Stimulated activated CD8-positive, alpha-beta memory T cell treated with anti-CD3 and anti-CD28 coated beads, Interleukin-7, amount 100 ng/mL, for 1 hour (primary cell): ENCODE measurements at places on chromosomes 11 and 22.

GRCh38 chr11:34521265-34521664 is 7.7 kb upstream of the ELF5 start:
- DNase-seq = no peak

DNA sequence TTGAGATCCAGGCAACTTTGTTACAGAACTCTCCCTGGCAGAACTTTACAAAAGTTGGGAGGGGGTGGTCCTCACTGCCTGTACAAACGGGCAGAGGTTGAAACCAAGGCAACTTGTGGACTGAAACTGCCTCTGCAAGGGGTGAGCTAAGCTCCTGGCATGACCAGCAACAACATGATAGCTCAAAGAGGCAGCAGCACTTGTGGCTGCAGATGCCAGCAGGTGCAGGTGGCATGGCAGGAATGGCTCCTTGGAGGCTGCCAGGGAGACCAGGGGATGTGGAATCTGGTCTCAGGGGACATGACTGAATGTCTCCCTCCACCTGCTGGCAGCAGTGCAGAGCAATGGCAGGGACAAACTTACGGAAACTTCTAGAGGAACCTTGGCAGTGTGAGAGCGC is 38.8 kb upstream of the PHF21A start:
- DNase-seq = no peak

GRCh38 chr11:128830290-128831173 is 36.6 kb downstream of the KCNJ1 start:
- DNase-seq = no peak

- no peak for DNase-seq
Observed at GRCh38 chr11:42311514-42311913, 852.1 kb upstream of the LRRC4C start.

DNA sequence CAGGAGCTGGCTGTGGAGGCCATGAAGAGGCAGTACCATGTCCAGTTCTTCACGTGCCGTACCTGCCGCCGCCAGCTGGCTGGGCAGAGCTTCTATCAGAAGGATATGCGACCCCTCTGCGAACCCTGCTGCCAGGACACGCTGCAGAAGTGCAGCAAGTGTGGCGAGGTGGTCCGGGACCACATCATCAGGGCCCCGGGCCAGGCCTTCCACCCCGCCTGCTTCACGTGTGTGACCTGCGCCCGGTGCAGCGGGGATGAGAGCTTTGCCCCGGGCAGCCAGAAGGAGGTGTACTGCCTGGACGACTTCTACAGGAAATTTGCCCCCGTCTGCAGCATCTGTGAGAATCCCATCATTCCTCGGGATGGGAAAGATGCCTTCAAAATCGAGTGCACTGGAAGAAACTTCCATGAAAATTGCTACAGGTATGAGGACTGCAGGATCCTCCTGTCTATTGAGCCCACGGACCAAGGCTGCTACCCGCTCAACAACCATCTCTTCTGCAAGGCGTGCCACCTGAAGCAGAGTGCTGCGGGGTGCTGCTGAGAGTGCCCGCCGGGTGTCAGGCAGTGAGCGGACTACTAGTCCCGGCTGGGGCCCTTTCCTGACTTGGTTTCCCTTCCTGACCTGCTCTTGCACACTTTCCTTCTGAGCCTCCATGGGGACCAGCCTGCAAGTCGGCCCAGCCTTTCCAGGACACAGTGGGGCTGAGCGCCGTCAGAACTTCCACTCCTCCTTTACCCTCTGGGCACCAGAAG is 22.0 kb upstream of the PHF21A start:
- no peak for DNase-seq

DNA sequence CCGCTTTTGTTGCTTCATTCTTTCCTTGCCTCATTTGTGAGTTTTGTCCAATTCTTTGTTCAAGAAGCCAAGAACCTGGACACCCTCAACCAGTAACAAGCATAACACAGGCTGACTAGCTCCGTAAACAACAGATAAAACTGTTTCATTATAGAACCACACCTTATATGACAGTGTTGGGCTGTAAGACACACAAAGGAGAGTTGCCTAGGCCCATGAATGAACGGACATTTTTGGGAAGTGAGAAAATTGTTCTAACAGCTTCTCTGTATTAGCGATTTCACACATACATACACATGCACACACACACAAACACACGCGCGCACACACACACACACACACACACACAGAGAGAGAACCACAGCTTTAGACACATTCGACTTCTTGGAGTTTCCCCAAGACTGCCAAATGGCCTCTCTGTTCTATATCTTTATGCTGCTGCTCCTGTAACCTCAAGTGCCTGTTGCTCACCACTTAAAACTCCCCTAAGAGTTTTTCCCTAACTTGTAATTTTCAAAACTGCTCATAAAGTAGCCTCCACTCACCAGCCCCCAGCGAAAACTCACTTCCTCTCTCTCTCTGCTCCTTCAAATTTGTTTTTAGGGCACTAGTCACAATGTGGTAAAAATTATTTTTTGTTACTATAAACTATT is 35.9 kb downstream of the CTSC start:
- DNase-seq = no peak

GRCh38 chr11:127080735-127081134 is 80.2 kb upstream of the KIRREL3 start:
- no peak for DNase-seq
